Stimulated activated CD8-positive, alpha-beta memory T cell treated with anti-CD3 and anti-CD28 coated beads, Interleukin-12 subunit alpha, Interleukin-12 subunit beta, amount 100 ng/mL, for 4 hours (primary cell): ENCODE measurements at places on chromosomes 1 and 21.

GRCh38 chr1:119978018-119978505 is 81.7 kb upstream of the ADAM30 start:
- no peak for DNase-seq

- peak; percentile 22 for DNase-seq
Observed at GRCh38 chr1:212606395-212607205, 2.0 kb upstream of the ATF3 start.

GRCh38 chr1:209884665-209885117 is 53.3 kb upstream of the SYT14 start:
- no peak for DNase-seq

- DNase-seq = peak; percentile 38
Observed at GRCh38 chr21:45923146-45923545, 58.4 kb upstream of the COL6A1 start.

DNA sequence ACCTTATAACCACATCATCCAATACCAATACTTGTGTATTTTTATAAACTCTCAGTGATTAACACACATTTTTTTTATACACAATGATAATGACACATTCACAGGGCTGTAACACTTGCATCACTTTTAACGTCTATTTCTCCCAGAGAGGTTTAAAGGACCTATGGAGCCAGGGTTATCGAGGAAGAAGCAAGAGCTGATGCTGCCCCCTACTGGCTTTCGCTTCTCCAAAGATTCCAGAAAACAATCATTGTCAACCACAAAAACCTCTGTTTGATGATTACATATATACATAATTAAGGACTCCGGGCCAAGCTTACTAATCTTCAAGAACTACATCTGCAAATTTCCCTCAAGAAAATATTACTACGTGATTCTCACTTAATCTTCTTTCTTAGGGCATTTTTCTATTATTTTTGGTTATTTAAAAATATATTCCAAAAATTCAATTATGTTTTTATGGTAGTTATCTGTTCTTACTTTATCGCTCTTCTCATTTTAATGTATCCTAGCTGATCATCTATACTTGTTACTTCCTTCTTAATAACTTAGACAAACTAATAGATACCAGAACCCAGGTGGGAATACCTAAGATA is 214.5 kb downstream of the VAV3 start:
- DNase-seq = no peak

GRCh38 chr1:65119951-65120350 is 28.1 kb upstream of the AK4 start:
- DNase-seq = no peak

DNA sequence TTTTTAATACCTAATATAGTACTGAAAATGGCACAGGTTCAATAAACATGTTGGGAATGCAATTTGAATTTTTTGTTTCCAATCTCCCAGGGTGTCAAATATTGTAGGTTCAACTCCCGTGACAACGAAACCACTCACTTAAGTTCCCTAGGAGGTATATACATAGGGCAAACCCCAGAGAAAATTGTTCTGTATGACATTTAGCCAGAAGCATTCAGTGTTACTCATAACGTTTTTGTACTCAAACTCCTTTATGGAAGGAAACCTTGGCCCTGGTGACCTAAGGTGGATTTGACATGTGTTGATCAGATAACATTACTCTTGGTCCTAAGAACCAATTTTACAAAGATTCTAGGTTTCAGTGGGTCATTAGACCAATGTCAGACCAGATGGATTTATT is 110.6 kb downstream of the USP25 start:
- DNase-seq = no peak

DNA sequence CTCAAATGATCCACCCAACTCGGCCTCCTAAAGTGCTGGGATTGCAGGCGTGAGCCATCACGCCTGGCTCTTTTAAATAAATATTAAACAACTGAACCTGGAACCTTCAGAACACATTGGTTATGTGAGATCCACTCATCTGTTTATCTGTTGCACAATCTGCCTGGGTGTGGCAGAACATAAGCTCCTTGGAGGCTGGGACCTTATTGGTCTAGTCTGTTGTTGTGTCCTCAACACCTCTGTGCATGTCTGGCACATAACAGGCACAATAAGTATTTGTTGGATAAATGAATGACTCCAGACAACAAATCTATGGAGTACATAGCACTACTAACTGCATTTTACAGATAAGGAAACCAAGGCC is 4.1 kb upstream of the NBL1 start:
- no peak for DNase-seq

DNA sequence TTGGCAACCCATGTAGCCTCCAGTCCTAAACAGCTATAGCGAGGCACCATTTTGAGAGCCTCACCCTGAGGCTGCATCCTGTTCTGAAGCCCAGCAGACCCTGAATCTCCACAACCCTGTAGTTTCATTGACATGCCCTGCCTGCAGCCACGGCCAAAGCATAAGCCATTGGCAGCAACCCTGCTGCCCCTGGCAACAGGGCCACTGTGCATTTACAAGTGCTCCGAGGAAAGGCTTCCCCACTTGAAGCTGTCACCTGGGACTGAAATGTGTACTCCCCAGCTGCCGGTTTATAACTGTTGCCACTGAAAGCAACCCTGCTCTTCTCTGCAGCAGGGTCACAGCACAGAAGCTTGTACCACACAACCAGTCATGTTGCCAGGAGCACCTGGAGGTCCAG is 124.2 kb upstream of the OLFM3 start:
- DNase-seq = no peak

DNA sequence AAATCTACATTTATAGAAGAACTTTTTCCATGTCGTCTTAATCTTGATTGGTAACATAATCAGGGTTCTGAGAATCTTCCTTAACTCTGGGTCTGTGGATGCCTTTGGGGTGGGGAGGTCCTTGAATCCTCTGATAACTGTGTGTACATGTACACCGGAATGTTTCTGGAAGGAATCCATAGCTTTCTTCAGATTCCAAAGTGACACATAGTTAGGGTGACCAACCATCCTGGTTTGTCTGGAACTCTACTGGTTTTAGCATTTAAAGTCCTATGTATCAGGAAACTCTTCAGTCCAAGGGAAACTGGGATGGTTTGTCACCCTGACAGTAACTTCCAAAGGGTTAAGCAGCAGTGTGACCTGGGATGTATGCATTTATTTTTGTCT is 16.8 kb downstream of the STRIP1 start:
- DNase-seq = no peak

DNA sequence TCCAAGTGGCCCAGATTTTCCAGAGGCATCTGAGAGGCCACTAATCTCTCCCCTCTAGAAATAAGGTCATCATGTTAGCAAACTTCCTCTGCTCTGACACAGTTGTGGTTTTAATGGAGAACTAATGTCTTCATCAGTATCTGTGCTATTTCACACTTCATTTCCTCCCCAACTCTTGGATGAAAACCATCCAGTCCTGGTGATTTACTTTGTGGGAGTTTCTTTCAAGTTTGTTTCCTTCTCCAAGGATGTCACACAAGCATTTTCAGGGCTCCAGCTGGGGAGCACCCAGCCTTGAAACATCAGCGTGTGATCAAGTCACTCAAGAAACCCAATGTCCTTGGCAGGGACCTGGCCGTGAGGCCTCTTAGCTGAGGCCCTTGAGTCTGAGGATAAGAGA is 38.8 kb downstream of the TBX15 start:
- DNase-seq = no peak

- no peak for DNase-seq
Observed at GRCh38 chr1:6329851-6330250, 63.7 kb downstream of the ACOT7 start.

- no peak for DNase-seq
Observed at GRCh38 chr1:7585216-7585907, 185.7 kb upstream of the VAMP3 start.

DNA sequence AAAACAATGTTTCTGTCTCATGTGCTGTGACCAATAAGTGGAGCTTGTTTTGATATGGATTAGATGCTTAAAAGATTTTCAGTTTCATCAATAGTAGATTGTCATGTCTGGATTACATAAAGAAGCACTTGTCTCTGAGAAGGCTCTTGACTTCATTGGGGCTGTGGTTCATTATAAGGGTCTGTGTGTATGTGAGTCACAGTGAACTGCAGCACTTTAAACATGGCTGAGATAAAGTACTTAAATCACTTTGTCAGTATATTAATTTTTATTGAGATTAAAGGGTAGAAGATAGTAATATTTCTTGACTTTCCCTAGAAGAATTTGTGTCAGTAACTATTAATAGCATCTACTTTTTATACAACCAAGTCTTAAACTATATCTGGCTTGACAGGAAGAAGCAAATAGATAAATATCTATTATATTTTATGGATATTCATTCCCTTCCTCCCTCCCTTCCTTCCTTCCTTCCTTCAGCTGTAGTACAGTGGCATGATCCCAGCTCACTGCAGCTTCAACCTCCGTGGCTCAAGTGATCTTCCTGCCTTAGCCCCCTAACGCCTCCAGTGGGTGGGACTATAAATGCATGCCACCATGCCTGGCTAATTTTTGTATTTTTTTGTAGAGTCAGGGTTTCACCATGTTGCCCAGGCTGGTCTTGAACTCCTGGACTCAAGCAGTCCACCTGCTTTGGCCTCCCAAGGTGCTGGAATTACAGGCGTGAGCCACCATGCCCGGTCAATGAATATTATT is 48.8 kb downstream of the ZFYVE9 start:
- no peak for DNase-seq

GRCh38 chr21:42553435-42553834 is 39.8 kb downstream of the SLC37A1 start:
- DNase-seq = no peak

- no peak for DNase-seq
Observed at GRCh38 chr1:17768651-17769241, 13.6 kb downstream of the ACTL8 start.

DNA sequence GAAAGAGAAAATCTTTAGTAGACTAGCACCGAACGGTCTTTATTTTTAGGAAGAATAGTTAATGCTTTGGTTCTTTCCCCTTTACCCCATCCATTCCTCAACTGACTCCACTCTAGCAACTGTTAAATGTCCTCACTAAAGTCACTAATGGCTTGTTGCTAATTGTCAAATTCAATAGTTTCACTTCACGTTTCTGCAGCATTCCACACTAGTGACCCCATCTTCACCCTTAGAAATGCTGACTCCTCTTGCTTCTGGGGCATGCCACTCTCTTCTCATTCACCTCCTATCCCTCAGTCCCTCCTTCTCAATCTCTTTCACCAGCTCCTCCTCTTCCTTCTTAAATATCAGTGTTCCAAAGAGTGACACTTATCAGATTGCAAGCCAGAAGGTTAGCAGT is 19.4 kb upstream of the CADM3 start:
- no peak for DNase-seq

DNA sequence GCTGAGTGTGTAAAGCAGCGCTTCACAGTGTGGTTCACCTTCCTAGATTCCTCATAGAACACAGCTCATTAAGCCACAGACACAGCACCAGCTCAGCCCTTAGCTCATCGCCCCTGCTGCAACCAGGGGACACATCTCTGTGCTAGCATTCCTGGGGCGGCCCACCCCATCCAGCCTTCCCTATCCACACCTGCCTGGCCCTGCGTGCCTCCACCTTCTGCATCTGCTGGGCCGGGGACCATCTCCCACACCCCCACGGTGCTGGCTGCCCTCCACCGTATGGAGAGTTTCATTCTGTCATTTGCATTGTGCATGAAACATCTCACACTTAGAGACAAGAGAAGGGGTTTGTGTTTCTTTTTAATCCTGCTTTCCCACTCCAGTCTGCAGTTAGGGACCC is 35.8 kb upstream of the PRSS38 start:
- no peak for DNase-seq

DNA sequence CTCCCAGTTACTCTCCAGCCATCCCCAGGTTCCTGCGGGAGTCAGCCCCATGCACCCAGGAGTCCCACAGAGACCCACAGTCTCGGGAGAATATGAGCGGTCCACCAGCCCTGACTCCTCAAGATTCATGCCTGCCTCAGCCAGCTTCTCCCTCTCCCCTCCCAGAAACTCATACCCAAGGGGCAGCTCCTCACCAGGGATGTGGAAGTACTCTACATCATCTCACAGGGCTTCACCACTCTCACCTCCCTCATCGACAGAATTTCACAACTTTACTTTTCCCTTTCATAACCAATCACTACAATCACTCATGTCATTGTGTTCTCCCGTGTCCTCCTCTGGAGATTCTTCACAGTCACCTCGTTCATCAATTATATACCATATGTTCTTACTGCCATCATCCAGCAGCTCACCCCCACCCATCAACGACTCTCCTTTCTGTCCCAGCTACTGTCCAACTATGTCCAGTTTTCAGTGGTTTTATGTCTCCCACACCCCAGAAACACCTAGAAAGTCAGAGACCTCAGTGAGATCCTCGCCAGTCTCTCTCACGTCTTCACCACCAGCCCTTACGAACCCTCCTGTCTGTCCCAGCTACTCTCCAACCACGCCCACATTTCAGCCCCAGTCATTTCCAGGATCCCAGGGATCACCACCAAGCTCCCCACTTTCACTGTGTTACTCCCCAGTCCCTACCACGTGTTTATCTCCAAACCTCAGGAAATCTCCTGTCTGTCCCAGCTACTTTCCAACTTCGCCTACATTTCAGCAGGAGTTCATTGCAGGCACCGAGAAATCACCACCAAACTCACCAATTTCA is 1530.1 kb upstream of the TPTE start:
- DNase-seq = no peak

- DNase-seq = no peak
Observed at GRCh38 chr1:117213046-117213445, 2.3 kb upstream of the VTCN1 start.

DNA sequence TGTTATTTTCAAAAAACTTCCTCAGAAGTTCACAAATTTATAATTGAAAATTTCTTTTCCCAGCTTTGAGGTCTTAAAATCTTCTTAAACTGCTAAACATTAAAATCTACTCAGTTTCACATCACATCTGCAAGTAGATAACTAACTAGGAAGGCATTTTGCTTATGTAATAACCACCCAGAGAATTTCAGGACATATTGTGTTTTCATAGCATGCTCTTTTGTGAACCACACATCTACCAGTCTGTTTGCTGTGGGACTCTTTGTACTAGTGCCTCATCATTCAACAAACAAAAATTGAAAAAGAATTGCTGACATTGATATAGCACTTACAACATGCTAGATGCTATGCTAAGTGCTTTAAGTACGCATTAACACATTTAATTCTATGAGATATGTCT is 31.6 kb upstream of the C1orf146 start:
- no peak for DNase-seq

GRCh38 chr1:4778056-4778455 is 123.6 kb downstream of the AJAP1 start:
- no peak for DNase-seq

GRCh38 chr1:231557898-231558707 is 29.6 kb downstream of the TSNAX start:
- no peak for DNase-seq

DNA sequence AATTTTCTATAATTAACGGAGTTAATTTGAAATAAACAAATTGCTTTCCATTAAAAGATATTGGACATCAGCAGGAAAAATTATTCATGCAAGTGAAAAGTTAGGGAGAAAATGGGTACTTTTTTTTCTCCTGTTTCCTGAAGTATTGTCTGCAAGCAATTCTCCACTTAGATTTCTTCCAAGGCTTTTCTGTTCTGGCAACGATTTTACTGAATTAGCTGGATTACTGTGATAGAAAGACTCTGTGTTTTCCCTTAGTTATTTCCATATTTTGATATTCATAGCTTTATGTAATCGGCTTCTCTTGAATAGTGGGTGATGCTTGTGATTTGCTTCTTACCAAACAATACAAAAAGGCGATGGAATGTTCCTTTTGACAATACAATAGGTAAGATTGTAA is 1333.9 kb downstream of the AMY1C start:
- DNase-seq = no peak

- DNase-seq = peak; percentile 43
Observed at GRCh38 chr1:10867138-10867721, 70.8 kb upstream of the CASZ1 start.
